ENCODE measurements at places on chromosomes 1 and 21.

GRCh38 chr1:114854693-114855320 is at the start of gene SYCP1:
Gene SYCP1 (plus strand): TSS chr1:114854863. CDS start chr1:114855465, 602 bp downstream.
- no peak for DNase-seq

DNA sequence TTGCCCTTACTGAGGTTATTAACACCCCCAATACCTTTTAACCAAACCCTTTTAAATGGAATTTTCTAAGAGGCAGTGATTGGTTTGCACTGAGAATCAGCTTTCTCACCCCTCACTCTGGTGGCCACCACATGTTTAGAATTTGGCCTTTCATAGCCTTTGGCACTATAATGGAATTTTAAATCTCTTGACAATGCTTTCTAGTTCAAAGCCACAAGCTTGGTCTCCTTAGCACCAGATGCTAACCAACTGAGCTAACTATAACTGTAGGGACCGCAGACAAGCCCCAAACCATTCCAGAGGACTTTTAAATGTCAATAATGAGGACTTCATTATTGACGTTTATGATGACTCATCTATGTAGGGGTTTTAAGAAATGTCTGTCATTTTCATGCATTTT is 238.7 kb upstream of the SNX7 start:
- DNase-seq = no peak

DNA sequence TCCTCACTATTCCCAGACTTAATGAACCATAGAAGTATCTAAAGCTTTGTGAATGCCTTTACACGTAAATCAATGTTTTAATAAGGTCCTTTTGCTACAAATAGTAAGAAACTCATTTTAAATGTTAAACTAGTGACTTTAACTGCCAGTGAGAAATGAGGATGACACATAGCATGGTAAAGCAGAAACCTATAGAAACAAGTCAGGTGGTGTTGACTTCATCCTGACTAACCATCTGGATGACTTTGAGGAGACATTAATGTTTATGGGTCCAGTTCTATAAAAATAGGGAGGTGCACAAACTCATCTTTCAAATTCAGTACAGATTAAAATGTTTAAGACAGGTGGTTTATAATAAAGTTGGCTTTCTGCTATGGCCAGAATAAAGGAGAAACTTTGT is 85.4 kb downstream of the COLGALT2 start:
- no peak for DNase-seq

DNA sequence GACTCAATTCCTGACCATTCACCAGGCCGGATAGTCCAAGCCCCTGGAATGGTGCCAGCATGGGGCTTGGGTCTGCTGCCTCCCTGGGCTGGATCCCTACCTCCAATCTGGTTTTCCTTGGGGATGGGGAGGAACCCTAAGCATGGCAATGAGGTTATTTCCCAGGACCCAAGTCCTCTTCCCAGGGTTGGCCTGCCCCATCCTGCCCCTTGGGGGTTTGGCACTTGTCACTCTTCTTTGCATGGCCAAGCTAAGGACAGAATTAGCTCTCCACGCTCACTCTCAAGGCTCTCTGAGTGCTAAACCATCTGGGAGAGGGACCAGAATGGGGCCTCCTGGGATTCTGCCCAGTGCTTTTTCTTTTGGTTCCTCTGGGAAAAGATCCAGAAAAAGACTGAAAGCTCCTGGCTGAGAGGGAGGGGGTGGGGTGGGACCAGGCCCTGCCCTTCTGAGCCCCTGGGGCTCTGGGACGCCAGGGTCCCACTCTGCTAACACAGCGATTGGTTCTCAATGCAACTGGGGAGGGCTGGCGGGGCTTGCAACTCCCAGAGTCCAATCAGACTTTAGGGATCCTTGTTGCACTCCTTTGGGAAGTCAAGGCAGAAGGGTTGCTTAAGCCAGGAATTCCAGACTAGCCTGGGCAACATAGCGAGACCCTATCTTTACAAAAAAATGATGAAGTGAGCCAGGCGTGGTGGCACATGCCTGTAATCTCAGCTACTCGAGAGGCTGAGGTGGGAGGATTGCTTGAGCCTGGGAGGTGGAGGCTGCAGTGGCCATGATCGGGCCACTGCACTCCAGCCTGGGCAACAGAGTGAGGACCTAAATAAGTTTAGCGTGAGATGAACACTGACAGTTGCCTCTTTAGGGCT is 52.7 kb downstream of the DHRS3 start:
- no peak for DNase-seq
